ENCODE measurements at places on chromosomes 4 and X.

GRCh38 chr4:153403726-153404125 is 59.2 kb downstream of the MND1 start:
- DNase-seq, result no peak

- DNase-seq, result peak; percentile 44
Measured at GRCh38 chr4:78551420-78552351, at the start of gene ANXA3. Gene ANXA3 (plus strand): TSS chr4:78551770. CDS start chr4:78554474, 2,704 bp downstream.

- no peak for DNase-seq
Measured at GRCh38 chrX:14497184-14497666, 32.1 kb upstream of the GLRA2 start.

DNA sequence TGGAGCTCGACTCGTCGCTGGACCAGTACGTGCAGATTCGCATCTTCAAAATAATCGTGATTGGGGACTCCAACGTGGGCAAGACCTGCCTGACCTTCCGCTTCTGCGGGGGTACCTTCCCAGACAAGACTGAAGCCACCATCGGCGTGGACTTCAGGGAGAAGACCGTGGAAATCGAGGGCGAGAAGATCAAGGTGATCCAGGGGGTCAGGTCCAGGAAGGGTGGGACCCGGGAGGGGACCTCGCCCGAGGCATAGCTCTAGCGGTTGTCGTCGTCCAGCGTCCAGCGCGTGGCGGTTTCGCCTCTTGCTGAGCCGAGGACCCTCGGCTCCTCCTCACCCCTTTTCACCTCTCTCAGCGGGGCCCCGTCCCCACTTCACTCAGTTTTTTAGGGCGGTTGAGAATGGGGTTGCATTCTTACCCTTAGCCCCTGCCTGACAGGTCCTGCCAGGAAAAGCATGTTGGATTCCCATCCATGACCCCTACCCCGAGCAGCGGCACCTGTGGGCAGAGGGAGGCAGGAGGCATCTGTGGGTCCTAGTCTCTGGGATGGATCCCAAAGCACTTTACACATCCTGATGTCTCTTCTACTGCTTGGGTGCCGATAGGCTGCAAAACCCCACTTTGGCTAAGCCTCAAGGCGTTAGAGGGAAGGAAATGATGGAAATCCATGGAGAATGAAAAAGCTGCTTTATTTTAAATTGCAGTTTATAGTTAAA is 524 bp downstream of the RAB33A start:
- no peak for DNase-seq
